ENCODE measurements at places on chromosomes 7 and 10.

DNA sequence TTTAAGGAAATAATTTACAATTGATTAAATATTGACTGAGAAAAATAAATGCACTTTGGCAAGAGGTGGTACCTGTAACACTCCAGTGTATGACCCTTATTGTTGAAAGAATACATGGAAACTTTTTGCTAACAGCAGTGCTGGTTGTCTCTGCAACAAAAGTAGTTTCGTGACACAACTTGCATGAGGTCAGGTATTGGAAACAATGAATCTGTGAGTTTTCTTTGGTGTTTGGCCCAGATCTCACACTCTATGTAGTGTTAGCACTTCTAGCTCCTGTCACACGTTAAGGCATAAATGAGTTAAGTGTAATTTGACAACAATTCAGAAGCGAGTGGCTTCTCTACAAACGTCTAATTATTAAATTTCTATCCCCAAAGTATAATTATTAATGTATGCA is 137.7 kb upstream of the MDFIC start:
- DNase-seq, result no peak

DNA sequence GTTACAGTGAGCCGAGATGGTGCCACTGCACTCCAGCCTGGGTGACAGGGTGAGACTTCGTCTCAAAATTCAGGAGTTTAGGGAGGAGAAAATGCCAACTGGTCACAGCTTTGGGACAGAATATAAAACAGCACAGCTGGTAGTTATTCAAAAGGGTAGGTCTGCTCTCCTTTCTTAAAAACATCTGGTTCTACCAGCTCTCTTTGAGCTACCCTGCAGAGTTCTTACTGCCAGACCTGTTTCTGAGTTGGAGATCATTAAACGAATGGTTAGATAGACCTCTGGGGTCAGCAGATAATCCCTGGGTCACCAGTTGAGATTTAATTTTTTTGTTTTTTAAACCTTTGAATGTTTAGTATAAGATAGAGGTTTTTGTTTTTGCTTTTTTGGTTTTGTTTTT is 52.6 kb downstream of the MCU start:
- DNase-seq, result no peak

DNA sequence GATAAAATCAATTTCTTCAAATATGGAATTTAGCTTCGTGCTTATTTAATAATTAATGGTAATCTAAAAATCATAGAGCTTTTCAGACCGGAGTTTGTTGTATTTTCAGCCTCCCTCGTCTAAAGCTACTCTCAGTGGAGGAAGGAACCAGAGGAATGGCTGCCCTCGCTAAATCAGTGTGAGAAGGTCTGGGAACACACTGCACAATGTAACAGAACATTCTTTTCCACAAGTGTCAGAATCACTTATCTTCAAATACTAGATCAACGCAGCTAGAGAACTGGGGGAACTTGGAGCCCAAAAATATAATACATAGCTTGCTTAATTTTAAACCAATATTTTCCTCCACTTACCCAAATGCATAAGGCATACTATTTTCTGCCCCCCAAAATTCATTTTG is 148.5 kb downstream of the MTERF1 start:
- no peak for DNase-seq

DNA sequence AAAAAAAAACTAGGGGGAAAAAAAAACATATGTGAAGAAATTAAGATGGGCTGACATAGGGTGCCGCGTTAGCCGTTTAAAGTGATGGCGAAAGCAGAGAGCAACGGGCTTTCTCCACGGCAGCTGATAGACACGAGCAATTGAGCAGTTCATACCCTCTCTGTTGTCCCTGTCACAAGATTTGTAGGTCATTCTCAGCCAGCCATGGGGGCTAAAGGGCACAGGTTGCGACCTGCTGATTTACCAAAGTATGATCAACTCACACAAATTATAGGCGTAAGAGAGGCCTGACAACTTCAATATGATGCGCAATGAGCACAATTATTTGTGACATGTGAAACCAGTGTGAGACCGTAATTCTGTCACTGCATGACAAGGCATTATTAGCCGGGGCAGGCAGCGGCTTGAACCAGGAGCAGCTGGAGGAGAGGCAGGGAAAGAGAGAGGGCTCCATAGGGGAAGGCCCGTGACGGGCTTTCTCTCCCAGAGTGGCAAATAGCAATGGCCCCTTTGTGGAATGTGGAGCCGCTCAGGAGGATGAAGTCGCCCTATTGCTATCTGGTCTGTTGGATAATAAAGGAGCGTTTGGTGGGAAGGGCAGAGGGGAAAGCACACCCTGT is 195.1 kb upstream of the HABP2 start:
- no peak for DNase-seq

DNA sequence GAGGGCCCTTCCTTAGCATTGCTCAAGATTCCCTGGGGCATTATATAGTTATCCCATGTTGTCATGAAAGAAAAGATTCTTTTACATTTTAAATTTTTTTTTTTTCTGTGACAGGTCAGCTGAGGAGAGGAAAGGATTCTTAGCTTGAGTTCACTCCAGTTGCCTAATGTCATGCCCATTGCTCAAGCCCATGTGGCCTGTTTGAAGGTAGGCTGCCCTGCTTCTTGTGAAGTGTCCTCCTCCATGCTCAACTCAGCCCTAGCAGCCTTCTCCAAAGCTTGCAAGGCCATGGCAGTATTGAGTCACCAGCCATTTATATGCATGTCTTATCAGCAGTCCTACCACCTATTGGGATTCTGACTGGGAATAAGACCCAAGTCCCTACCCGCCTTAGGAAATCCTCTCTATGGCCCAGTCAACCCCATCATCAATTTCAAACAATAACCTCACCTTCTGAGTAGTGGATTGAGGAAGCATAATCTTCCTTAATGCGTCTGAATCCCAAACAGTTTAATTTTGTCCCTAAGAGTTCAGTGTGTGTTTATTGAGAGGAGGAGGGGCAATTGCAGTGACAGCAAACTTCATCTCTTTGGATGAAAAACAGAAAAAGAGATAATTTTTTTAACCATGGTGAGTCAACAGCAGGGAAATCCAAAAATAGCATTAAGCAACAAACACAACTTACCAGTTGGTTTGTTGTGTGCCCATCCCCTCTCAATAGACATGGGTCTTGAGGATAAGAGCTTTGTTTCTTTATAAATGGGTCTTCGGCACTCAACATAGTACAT is 38.6 kb upstream of the WASL start:
- no peak for DNase-seq

GRCh38 chr10:4407783-4408182 is 418.2 kb upstream of the AKR1E2 start:
- no peak for DNase-seq

DNA sequence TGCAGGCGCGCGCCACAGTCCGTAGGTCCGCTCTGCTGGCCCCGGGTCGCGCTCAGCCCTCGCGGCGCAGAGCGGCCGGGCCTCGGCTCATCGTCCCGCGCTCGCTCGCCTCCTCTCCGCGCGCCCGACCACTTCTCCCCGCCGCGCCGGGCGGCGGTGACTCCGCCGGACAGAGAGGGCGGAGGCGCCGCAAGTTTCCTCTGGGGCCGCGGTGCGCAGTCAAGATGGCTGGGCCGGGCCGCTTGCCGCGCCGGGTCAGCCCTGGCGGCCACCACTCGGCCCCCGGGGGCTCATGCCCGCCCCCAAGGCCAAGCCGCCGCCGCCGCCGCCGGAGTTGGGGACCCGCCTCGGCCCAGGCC is 441 bp downstream of the FZD8 start:
- peak; percentile 26 for DNase-seq

GRCh38 chr7:140967438-140967837 is 42.7 kb upstream of the BRAF start:
- no peak for DNase-seq

- no peak for DNase-seq
These were observed 14.6 kb downstream of the RSBN1L start for GRCh38 chr7:77710861-77711260.

DNA sequence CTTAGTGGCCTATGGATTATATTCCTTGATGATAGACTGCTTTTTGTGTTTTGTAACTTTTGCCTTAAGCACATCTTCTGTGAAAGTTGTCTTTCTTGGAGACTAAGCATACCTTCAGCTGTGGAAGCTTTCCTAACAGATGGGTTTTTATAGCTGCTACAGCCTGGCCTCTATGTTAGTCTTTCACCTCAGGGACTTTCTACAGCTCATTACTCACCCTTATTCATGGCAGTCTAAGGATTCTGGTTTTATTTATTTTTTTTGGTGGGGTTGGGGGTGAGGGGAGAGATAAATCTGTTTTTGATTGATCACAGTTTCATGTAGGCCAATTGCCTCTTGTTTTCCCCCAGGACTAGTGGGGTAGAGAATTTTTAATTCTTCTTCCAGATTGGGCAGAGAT is 219.9 kb downstream of the DKK1 start:
- DNase-seq, result no peak

GRCh38 chr7:78959477-78959876 is 494.0 kb downstream of the MAGI2 start:
- no peak for DNase-seq

DNA sequence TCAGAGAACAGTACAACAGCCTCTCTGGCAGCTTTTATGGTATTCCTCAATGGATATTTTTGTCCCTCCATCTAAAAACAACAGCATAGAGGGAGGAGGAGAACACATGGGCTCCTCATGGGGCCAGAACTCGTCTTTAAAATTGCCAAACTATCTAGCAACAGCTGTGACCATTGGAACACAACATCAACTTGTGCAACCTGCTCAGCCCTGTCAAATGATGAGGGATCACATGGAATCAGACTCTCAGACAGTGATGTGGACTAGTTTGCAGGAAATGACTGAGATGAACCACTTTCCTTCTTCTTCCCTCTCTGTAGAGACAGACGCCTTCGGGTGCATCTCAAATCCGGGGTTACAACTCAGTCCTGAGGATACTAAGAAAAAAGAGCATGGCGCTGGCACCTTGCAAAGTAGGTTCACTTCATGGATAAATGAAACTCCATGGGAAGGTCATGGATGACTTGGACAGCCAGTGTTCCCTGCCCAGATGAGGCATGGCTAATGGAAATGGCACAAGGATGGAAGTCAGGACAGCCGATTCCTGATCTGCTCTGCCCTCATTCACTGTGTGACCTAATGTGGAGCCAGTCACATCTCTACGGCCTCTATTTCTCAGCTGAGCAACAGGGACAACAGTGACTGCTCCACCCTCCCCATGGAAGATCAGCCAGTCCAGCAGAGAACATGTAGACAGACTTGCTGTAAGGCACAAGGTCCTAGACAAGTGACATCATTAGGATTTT is 24.6 kb upstream of the DGKI start:
- no peak for DNase-seq

- no peak for DNase-seq
These were observed 756.1 kb downstream of the GRID1 start for GRCh38 chr10:85610381-85611092.

- DNase-seq, result no peak
These were observed 991 bp downstream of the ANKRD61 start for GRCh38 chr7:6032167-6032566.

GRCh38 chr10:74189999-74190421 is 39.0 kb downstream of the ADK start:
- DNase-seq, result no peak

DNA sequence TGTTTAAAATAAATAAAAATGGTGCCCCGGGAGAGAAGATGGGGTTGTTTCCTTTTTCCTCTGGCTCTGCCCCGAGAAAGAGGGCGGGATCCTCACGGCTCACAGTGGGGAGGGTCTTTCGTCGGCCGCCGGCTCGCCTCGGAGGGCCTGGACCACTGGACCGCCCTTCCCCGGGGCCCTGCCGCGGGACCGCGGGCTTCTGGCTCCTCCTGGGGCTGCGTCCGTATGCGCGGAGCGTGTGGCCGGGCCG is 3.5 kb upstream of the IGF2BP3 start:
- peak; percentile 46 for DNase-seq

DNA sequence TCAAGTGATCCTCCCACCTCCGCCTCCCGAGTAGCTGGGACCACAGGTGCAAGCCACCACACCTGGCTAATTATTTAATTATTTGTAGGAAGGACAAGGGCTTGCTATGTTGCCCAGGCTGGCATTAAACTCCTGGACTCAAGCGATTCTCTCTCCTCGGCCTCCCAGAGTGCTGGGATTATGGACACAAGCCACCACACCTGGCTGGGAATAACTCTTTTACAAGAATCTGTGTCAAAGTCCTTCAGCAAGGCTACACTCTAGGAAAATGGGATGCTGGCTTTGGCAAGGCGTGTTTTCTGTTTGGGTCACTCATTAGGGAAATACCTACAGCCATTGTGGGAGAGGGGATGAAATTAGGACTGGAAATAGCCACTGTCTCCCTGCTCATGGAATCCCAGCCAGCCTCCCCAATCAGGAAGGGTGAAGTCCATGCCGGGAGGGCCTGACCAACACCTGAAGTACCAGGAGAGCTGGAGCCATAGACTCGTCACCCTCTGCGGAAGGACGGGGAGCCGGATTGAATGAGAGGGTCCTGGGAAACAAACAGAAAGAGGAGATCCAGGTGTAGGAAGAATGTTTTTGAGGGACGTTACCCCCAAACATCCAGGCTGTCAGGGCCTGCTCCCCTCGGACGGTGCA is 72.2 kb upstream of the MYL10 start:
- no peak for DNase-seq

DNA sequence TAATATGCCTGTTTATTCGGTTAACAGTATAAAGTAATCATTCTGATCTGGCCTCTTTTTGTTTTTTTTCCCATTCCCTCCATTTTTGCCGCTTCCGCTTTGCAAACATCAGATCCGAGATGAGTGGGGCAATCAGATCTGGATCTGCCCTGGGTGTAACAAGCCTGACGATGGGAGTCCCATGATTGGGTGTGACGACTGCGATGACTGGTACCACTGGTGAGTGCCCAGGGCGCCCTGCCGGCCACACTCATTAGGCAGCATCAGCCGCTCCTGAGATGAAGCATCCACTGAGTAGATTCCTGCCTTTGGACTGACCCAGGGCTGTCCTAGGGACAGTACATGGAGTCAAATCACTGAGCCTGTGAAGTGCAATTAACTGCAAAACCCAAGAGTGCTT is 40.9 kb upstream of the GATA3 start:
- no peak for DNase-seq

DNA sequence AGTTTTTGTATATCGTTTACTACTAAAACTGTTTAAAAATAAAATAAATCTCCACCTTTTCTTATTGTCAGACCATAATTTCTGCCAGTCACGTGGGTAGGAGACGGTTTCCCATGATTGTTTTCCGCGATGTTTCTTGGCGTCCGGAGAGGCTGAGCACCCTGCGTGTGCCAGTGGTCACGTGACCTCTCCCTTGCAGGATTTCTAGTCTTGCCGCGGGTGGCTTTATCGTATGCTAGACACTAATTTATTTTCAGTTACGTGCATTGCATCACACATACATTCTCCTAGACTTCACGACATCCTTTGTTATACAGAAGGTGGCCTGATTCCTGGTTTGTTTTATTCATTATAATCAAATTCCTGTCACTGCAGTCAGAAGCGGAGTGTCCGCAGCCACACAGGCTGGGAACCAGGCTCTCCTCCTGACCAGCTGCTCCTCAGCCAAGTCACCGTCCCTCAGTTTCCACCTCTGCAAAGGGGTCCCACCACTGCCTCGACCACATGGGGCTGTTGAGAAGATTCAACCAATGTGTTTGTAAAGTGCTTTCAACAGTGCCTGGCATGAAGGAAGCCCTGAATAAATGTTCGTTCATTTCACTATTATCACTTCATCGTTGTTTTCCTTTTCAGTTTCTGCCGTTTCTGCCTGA is 203.2 kb upstream of the PPP2R2D start:
- no peak for DNase-seq

All from neural crest cell (in vitro differentiated cells).